T-helper 1 cell (primary cell): ENCODE measurements at places on chromosomes 12 and 14.
A peak's percentile ranks its signal among the peaks of the same experiment; 100 is the strongest.

- no peak for DNase-seq
These were observed 970.7 kb upstream of the FBXO33 start for GRCh38 chr14:40402957-40403356.

DNA sequence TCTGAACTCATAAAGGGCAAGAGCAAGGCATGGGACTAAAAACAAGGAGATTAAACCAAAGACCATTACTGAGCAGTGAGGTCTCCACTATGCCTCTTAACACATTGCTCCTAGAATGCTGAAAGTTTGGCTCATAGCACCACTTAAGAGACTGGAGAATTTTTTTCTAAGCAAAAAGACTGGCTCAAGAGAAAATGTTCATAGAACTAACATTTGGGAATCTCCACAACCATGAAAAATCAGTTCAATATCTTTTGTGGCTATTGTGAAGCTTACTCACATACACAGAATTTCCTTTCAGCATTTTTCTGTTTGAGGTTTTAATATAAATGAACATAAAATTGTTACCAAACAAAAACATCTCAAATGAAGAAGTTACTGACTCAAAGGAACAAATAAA lies 255.8 kb downstream of the CCDC91 start:
- no peak for DNase-seq

- no peak for DNase-seq
These were observed 19.3 kb downstream of the CCDC62 start for GRCh38 chr12:122793685-122794106.

DNA sequence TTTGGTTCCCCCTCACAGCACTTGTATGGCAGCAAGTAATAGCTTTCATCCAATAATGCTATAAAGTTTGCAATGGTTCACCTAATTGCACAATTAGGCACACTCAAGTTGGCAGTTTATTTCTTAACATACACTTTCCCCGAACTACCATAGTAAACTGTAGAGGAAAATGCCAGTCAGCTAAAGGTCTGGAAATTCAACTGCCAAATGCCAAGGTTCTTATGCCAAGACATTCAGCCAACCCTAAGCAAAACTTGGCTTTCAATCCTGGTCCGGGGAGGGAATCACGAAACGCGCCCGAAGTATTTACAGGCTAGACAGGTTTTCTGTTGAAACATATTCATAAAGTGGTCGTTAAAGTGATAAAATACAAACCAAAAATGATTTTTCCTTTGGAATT lies 1512.4 kb upstream of the FLRT2 start:
- no peak for DNase-seq

- no peak for DNase-seq
These were observed 968.6 kb upstream of the USP15 start for GRCh38 chr12:61291647-61292046.

GRCh38 chr14:91021991-91022621 lies 38.3 kb downstream of the RPS6KA5 start:
- no peak for DNase-seq

GRCh38 chr14:88351966-88352691 lies 29.1 kb upstream of the KCNK10 start:
- DNase-seq = no peak

GRCh38 chr12:32104572-32105355 lies 1.9 kb upstream of the BICD1 start:
- no peak for DNase-seq

GRCh38 chr14:104171029-104171697 lies 32.8 kb downstream of the KIF26A start:
- DNase-seq = no peak

GRCh38 chr12:11746024-11746771 lies 96.7 kb downstream of the ETV6 start:
- DNase-seq = no peak

GRCh38 chr14:26897196-26897595 lies 299.4 kb upstream of the NOVA1 start:
- no peak for DNase-seq

DNA sequence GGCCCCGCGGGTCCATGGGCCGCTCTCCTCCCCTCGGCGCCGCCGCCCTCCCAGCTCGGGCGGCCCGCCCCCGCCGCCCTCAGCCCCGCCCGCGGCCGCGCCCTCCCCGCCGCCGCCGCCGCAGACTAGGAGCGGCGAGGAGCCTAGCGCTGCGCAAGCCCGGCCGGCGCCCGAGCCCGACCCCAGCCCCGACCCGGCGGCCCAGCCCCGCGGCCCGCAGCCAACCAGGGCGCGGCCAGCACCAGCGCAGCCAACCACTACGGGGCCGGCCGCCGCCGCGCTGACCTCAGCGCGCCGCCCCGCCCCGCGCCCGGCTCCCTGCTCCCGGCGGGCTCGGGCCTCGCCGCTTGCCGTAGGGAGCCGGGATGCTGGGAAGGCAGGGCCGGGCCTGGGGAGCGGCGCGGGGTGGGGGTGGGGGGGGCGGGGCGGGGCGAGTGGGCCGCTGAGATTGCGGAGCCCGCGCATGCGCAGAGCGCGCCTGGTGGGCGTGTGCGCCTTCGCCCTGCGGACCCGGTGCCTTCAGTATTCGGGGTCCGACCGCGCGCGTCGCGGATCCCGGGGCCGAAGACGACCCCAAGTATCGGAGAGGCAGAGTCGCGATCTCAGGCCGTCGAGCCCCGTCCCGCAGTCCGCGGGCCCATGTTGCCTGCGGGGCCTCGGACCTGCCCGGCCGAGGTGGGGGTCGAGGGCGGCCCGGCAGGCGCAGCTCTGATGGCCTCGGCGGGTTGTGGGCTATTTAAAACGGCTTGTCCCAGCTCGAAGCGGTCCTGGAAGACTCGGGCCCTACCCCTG lies at the start of gene CDC42BPB:
TSS of gene CDC42BPB (minus strand) at position 178 of the 792 bp plus-strand sequence. CDS start 376 bp downstream, outside the sequence.
- peak; percentile 46 for DNase-seq

- no peak for DNase-seq
These were observed 20.0 kb upstream of the HHIPL1 start for GRCh38 chr14:99624971-99625370.

DNA sequence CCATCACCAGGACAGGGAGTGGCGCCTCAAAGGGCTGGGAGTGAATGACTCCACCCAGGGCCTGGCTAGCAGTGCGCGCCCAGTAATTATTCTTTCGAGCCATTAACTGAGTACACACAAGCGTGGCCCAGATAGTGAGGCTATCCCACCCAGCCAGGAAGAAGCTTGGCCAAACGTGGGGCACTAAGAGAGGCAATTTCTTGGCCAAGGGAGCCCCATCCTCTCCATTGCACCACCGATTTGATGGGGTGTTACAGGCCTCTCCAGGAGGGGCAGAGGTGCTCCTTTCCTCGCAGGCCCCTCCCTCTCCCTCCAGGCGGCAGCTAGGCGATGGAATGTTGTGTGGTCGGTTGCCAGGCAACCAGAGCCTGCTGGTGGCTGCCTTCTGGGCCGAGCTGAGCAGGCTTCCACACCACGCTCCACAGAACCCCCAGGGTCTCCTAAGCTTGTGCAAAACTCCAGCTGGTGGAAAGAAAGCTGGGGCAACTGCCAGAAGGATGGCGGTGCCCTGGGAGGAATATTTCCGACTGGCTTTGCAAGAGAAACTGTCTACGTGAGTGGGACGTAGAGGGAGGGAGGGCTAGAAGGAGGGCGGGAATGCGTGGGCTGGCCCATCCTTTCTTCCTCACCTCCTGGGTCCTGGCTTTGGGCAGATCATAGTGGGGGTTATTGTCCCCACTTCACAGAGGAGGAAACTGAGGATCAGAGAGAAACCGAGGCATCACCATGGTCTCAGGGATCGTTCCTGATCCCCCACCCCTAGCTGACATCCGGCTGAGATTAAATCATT lies at the start of gene CFAP73:
TSS of gene CFAP73 (plus strand) at position 364 of the 790 bp plus-strand sequence. CDS start at position 498, 134 bp downstream.
- no peak for DNase-seq

- no peak for DNase-seq
These were observed 52.5 kb upstream of the PLEKHG7 start for GRCh38 chr12:92650228-92650822.

GRCh38 chr12:39287817-39288216 lies 155.1 kb downstream of the KIF21A start:
- no peak for DNase-seq

DNA sequence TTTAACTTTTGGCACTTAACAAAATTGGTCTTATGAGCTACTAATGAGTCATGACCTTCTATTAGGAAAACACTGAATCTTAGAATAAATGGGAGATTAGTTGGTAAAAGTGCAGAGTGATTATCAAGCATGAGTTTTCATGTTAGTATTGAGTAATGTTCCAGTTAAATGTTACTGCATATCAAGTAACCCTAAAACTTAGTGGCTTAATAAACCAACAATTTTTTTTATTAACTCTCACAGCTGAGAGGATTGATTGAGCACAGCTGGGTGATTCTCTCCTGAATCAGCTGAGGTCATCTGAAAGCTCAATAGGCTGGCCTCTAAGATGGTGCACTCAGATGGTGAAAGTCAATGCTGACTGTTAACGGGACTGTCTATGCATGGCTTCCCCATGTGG lies 248.6 kb downstream of the BCL11B start:
- DNase-seq = no peak

GRCh38 chr14:69593018-69593677 lies 18.2 kb upstream of the SUSD6 start:
- no peak for DNase-seq

- DNase-seq = no peak
These were observed 477.1 kb downstream of the FSCB start for GRCh38 chr14:44029933-44030332.

DNA sequence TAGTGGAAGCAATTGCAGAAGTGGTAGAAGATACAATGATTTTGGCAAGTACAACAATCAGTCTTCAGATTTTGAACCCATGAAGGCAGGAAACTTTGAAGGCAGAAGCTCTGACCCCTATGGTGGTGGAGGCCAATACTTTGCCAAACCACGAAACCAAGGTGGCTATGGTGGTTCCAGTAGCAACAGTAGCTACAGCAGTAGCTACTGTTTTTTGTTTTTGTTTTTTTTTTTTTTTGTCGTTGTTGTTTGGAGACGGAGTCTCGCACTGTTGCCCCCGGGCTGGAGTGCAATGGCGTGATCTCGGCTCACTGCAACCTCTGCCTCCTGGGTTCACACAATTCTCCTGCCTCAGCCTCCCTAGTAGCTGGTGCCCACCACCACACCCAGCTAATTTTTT lies 47.4 kb downstream of the IFNG-AS1 start:
- DNase-seq = no peak
